ENCODE measurements at places on chromosomes 11 and 22.
A peak's percentile ranks its signal among the peaks of the same experiment; 100 is the strongest.

DNA sequence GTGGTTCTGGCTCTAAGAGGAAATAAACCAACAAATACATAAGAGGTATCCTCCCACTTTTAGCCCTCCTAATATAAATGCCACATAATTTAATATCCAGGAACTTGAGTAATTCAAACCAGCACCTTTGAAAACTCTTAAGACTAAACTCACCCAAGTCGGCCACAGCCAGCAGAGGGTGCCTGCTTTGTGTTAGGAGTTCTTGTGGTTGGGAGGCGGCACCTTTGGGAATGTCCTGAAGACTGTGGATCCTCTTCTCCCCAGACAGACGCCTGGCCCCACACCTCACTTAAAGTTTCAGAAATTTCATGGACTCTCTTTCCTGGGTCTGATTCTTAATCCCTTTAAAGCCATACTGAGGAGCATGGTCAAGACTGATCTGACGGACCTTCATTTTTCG lies 169.0 kb downstream of the TBC1D22A start:
- DNase-seq: no peak

DNA sequence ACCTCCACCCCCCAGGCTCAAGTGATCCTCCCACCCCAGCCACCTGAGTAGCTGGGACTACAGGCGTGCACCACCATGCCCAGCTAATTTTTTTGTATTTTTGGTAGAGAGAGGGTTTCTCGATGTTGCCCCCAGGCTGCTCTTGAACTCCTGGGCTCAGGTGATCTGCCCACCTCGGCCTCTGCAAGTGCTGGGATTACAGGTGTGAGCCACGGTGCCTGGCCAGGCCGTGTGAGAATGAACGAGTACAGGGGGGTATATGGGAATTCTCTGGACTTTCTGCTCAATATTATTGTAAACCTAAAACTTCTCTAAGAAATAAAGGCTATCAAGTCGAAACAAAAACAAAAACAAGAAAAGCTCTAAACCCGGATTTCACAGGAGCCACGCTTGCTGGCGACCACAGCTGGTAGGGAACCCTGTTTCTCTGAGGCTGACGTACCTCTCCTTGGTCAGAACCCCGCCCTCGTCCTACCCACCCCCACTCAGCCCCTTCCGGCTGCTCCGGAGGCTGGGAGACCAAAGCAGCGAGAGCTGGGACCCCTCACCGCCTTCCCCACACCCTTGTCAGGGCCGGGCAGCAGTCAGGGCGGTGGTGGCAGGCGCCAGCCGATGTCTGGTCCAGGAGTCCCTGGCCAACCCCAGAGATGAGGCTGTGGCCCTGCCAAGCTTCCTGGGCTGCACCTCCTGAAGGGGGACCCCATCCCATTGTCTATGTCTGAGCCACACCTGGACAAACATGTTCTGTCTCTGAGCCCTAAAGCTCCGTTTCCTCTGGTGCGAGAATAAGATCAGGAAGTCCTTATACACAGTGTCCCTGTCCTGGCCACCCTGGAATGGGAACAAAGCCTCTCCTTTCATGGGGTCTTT lies 52.1 kb downstream of the LINC01488 start:
- DNase-seq: no peak

DNA sequence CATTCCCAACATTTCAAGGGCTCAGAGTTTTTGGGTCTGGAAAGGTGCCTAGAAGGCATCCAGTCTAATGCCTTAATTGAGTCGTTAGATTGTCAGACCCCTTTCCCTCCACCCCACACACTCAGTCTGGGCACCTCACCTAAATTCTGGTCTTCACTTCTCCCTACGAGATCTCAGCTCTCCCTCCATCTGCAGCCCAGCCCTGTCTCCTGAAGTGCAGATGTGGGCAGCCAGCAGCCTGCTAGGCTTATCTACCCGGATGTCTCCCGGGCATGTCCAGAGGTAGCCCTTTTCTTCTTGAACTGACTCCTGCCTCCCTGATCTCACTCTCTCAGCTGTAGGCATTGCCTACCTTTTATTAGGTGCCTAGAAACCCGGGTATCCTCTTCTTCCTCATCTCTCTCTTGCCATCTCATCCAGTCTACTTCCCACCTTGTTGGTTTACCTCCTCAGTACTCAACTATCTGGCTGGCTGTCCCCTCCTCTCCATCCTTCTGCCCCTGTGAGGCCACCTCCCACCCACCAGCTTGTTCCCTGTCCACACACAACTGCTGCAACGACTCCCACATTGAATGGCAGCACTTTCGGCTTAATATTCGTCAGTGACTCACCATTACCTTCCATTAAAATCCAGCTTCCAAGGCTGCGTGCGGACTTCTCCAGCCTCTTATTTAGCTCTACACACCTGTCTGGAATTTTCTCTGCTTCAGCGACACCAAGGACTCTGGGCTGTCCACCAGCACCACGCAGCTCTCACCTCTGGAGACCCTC lies 6.2 kb downstream of the SEPTIN3 start:
- DNase-seq: no peak

DNA sequence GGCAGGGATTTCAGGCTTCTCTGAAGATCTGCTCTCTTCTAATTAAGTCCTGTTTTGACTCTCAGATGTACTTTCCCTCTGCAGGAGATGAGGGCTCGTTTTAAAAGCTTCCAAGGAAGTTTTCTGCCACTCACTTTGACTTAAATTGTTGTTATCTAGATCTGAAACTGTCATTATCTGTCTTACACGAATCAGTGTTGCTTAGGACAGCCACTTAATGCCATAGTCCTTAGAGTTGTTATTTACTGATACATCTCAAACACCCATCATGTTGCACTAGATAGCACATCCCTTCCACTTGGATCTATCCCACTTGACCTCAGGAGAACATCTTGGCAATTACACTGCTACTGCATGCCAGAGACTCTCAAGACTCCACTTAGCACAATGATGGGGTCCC lies 86.9 kb upstream of the FAT3 start:
- DNase-seq: no peak

GRCh38 chr11:12681466-12681865 lies 7.2 kb downstream of the TEAD1 start:
- DNase-seq: no peak

- DNase-seq: no peak
Measured at GRCh38 chr11:69215784-69216415, 60.2 kb downstream of the SMIM38 start.

DNA sequence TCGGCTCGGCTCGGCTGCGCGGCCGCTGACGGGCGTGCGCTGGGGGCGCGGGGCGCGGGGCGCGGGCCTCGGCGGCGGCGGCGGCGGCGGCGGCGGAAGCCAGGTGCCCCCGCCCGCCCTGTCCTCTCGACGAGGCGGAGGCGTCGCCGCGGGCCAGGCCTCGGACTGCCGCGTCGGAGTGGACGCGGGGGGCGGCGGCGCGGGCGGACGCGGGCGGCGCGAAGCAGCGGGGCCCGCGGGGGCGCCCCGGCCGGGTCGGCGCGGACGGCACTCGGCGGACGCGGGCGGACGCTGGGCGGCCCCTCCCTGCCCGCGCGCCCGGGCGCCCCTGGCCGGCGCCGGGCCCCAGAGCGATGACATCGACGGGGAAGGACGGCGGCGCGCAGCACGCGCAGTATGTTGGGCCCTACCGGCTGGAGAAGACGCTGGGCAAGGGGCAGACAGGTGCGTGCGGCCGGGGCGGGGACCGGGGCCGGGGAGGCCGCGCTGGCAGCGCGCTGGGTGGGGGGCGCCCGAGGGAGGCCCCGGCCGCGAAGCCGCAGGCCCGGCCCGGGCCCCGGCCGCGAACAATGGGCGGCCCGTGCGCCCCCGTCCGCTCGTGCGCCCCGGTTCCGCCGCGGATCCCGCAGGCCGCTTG lies at the start of gene BRSK2:
Gene BRSK2, plus strand, starts transcription at position 3 of the 637 bp plus-strand sequence. Its CDS starts 351 bp downstream, at position 354.
- DNase-seq: no peak

DNA sequence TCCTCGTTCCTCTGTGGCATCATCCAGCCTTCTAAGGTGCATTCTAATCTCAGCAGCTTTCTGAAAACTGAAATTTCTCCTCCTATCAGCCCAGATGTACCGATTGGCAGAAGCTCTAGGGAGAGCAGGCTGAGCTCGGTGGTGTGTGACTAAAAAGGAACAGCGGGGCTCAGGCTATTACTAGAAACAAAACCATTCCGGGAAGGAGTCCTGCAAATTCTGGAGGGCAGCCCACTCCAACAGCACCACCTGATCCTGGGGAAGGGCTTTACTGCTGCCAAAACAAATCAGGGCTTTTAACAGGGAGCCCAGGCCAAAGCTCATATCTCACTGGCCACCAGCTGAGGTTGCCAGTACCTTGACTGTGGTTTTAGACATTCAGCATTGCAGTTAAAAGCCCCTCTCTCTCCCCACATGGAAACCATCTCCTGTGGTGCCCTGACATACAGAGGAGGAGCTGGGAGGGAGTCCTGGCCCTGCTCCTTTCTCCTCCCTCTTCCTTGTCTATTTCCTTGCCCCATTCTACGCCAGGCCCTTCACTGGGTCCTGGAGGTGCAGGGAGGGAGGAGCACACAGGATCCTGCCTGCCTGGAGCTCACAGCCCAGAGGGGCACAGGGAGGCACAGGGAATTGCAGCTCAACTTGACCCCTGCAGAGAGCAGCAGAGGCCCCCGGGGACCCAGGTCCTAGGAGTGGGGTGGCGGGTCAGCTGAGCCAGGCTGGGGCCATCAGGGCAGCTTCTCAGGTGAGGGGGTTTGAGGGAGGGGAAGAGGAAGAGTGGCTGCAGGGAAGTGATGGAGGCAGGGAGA lies 889 bp downstream of the PLAAT4 start:
- peak; percentile 48 for DNase-seq

DNA sequence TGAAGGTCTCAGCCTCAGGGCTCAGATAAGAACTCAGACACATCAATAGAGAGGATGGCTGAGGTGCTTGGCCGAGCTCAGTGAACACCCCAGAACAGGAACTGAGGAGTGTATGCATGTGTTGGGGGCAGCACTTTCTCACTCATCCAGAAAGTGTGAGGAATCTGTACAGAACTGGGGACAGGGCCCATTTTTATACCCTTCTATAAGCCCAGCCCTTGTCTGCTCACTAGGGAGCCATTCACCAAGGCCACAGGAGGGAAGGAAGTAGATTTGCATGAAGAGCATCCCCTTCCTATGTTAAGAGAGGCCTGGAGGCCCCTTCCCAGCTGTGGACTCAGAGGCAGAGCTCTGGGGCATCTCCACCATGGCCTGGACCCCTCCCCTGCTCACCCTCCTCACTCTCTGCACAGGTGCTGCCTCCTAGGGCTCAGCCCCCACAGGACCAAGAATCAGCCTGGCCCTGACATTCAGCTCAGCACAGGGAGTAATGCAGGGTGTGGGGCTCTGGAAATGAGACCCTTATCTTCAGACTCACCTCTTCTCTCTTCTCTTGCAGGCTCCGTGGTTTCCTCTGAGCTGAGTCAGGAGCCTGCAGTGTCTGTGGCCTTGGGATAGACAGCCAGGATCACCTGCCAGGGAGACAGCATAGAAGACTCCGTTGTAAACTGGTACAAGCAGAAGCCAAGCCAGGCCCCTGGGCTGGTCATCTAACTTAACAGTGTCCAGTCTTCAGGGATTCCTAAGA lies 39.9 kb upstream of the GGTLC2 start:
- no peak for DNase-seq

GRCh38 chr11:19580646-19581045 lies 132.0 kb upstream of the NAV2 start:
- DNase-seq: no peak

DNA sequence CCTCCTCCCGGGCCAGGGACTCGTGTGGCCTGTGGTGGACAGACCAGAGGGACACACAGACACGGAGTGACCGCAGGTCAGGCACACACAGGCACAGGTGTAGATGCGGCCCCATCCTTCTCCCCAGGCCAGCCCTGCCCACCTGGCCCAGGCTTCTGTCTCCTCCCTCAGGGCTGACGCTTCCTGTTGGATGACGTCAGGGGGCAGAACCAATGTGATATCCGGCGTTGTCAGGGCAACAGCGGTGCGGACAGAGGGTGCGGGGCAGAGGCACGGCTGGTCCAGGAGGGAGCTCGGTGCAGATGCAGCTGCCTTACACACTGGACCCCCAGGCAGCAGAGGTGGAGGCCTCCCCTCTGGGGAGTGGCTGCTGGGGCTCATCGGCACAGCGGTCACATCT lies 2.9 kb upstream of the TUBGCP6 start:
- peak; percentile 54 for DNase-seq

DNA sequence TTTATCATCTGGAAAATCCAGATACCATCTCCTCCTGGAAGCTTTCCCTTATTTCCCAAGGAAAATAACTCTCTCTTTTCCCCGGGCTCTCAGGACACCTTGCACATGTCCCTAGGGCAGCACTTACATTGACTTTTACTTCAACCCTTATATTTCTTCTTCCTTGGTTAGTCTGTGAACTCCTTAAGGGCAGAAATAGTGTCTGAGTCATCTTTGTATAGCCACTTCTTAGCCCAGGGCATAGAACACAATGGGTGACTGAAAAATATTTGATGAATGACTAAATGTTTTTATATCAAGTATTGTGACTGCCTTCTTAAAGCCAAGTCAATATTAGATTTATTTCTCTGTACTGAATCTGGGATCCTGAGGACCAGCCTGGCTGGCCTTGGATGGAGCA lies 45.4 kb upstream of the MYOD1 start:
- no peak for DNase-seq

DNA sequence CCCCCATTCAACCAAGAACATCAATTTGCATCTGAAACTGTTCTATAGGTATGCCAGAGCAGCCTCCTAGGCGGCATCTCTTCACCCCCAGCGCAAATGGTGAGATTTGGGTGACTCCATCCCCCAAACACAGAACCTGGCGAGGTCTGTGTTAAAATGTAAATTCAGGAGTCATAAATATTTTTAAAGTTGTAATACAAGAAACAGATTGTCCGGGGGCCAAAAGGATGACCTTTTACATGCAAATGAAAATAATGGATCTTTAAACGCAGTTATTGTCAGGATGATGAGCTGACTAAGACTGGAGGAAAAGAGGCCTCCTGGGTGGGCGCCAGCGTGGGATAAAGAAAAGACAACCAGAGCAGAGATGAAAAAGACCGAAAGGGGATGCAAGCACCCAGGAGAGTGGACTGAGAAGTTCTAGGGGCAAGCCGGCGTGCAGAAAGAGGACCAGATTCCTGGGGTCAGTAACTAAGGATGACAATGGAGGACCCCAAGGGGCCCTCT lies 16.0 kb upstream of the ADA2 start:
- no peak for DNase-seq

DNA sequence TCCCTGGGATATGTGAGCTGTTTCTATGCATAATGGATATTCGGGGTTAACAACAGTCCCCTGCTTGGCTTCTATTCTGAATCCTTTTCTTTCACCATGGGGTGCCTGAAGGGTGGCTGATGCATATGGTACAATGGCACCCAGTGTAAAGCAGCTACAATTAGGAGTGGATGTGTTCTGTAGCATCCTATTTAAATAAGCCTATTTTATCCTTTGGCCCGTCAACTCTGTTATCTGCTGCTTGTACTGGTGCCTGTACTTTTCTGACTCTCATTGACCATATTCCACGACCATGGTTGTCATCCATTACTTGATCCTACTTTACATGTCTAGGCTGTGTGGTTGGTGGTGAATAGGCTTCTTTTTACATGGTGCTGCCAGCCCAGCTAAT lies 1.3 kb downstream of the TUG1 start:
- DNase-seq: no peak

- peak; percentile 86 for DNase-seq
Measured at GRCh38 chr22:26658671-26659478, 1.5 kb downstream of the MIAT start.

DNA sequence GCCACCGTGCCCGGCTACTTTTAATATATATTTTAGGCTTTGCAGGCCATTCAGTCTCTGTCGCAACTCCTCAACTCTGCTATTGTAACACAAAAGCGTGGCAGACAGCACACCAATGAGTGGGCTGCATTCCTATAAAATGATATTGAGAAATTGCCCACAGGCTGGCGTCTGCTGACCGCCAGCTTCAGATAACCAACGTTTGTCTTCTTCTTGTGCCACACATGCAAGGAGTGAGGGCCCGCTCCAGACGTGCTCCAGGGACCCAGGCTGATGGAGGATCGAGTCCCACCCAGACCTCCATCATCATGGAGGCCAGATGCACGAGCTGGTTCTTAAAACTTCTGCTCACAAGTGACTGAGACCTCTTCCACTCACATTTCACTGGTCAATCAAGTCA lies 35.4 kb upstream of the LINC01488 start:
- no peak for DNase-seq
